Stimulated activated CD4-positive, alpha-beta T cell treated with anti-CD3 and anti-CD28 coated beads, Interleukin-15, amount 100 ng/mL, for 1 hour (primary cell): ENCODE measurements at places on chromosomes 6 and 20.

DNA sequence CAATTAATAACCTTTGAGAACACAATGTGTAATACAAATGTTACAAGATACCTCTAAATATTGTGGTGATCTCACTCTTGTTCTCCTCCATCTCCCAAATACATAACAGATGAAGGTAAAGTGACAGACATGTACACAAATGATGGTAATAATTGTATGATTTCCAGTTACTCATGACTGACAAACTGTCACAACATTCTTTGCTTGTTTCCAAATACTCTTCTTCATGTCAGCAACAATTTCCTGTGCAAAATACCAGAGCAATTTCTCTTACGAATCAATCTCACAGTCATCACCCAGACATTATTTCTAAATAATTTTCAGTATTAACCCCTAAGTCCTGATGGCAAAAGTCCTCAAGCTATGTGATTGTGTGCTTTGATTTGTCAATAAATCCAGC is 92.9 kb downstream of the RPS12 start:
- DNase-seq = no peak

GRCh38 chr20:53786445-53787267 is 193.0 kb upstream of the ZNF217 start:
- no peak for DNase-seq

GRCh38 chr20:4559906-4560305 is 161.8 kb upstream of the PRND start:
- no peak for DNase-seq

GRCh38 chr6:91164105-91164504 is 577.2 kb upstream of the MAP3K7 start:
- DNase-seq = no peak

- no peak for DNase-seq
Measured at GRCh38 chr6:118325220-118325860, 222.8 kb upstream of the PLN start.

- DNase-seq = no peak
Measured at GRCh38 chr6:150967381-150967780, 101.9 kb downstream of the MTHFD1L start.

DNA sequence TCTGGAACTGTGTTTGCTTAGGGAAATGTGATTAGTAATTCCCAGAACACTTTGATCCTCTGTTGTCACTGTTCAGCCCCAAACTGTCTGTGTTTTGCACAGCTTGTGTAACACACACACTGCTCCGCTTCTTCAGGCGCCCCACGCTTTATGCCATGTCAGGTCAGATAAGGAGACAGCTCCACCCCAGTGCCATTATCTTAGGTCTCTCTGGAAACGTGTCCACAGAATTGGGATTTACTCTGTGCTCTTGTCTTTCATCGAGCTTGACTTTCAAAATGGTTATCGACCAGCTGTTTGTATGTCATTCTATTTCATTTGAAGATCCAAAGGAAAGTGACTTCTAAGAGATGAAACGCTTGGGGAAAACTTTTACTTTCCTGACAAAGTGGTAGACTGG is 106.4 kb upstream of the SSTR4 start:
- DNase-seq = no peak

- DNase-seq = no peak
Measured at GRCh38 chr6:158519300-158519699, 40.6 kb upstream of the TMEM181 start.

DNA sequence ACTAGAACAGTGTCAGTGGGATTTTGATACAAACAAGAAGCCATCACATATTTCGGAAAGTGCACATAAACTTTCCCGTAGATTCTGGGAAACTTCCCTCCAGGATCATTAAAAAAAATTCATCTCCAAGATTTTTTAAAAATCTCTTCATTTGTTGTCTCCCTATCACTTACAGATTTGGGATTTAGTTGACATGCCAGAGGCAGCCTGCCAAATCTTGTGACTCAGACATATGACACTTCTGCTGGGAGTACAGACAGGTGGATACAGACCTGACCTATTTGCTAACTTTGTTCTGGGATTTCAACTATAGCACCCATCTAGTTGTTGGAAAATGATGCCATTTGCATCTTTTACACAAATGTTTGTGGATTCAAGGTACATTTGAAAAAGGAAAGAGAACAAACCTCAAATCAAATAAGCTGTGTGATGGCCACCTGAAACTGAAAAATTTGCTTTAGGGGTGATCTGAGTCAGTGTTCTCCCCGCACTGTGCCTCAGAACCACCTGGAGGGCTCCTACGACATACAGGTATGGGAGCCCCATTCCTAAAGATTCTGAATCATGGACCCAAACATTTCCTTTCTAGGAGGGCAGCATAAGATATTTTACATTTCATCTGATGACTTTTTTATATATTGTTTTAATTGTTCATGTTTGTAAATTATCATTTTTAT is 21.9 kb upstream of the CD2AP start:
- no peak for DNase-seq

- no peak for DNase-seq
Measured at GRCh38 chr20:31515775-31516107, 1.5 kb downstream of the HM13 start.
